ENCODE measurements at places on chromosomes 1 and 21.

DNA sequence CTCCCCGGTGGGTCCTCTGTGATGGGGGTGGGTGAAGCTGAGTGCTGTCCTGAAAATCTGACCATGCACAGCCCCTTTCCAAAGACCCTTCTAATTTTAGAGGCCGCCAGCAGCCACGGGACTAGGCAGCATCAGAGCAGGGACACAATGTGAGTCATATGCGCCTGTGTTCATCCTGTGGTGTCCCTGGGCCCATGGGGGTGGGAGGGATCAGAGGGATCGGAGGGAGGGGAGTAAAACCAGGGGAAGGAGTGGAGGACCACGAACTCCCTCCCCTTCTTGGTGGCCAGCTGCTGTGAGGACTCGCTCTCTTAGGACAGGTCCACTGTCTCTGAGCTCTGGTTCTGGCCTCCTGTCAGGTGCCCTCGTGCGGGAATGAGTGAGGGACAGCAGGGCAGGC is 61.5 kb downstream of the ADARB1 start:
- no peak for DNase-seq

- no peak for DNase-seq
Observed at GRCh38 chr21:39029900-39030884, 153.1 kb downstream of the PSMG1 start.

- DNase-seq: peak; percentile 56
Observed at GRCh38 chr1:153057375-153057774, at the start of gene SPRR2A. Gene SPRR2A (minus strand): TSS chr1:153057512. CDS start chr1:153056735, 777 bp downstream.

DNA sequence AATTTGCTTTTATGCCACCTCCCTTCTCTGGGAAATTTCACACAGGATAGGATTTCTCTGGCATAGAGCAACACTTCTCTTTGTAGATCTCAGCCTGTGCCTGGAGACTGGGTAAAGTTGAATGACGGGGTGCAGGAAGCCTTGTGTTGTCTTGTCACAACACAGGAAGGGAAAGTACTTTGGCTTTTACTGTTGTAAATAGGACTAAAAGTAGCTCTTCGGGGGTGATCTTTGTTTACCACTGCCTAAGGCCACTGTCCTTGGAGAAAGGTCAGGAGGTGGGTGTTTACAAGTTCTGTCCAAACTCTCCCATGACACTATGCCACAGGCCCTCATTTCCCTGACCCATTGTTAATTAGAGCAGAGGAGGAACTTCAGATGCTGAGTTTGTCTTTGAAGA is 139.7 kb downstream of the FGGY start:
- DNase-seq: no peak

DNA sequence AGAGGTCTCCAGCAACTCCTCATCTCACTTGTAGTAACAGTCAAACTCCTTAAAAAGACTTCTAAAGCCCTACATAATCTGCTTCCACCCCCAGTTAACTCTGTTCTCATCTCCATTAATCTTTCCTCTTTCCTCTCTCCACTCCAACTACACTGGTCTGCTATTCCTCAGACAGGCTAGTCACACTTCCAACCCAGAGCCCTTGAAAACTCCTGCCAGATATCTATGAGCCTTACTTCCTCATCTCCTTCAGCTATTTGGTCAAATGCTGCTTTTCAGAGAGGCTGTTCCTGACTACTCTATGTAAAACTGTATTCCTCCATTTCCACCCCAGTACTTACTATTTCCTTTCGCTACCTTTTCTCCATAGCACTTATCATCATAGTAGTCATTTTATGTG is 24.4 kb downstream of the PCP4L1 start:
- DNase-seq: no peak

DNA sequence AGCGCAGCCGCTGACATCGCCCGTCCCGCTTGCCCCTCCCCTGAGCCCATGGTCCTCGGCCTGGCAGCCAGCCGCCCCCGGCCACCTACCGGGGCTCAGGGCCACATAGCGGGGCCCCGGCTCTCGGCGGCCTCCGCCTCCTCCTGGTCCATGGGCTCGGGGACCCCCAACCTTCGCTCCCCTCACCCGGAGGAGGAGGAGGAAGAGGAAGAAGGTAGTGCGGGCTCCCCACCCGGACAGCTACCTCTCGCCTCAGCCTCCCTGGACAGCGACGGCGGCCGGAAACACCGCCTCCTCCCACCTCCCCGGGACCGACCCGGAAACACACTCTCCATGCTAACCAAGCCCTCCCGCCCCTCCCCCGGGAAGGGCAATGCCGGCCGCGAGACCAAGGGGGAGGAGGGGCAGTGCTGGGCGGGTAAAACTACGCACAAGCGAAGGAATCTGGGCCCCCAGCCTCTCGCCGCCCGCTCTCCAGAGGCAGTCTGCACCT is at the start of gene KIAA0319L:
TSS of gene KIAA0319L (minus strand) at position 286 of the 493 bp plus-strand sequence. CDS start 2,912 bp downstream, outside the sequence.
- DNase-seq: peak; percentile 80

- DNase-seq: peak; percentile 40
Observed at GRCh38 chr1:243416495-243416894, 160.7 kb downstream of the SDCCAG8 start.

- DNase-seq: no peak
Observed at GRCh38 chr1:50430010-50430405, 6.8 kb upstream of the DMRTA2 start.

DNA sequence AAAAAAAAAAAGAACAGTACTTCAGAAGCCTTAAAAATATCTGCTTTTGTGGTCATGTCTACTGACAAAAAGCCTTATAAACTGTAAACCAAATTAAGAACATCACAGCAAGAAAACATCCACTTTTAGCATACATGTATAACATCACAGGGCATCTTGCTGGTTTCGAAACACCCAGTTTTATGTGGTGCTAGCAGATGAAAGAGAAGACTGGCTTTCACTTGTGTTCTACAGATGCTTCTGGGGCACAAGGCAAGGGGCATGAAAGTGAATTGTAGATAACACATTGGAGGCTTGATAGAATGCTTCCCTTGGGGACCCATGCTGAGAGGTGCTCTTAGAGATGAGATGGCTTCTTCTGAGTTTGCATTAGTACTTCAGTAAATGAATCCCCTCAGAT is 543.7 kb upstream of the PKN2 start:
- peak; percentile 64 for DNase-seq

DNA sequence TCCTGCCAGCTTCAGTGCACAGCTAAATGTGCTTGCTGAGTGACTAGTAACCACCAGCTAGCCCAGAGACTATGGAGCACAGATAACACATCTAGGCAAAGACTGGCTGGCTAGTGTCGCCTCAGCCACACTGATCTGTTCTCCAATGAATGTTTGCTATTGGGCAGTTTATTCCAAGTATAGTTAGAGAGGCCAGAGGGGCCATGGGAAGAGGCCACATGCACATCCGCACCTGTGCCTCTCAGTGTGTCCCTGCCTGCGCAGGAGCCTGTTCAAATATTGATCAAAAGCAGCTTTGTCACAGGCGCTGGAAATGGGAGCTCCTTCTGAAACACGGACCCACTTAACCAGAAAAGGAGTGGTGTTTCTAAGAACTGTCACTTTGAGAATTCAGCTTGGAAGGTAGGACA is 51.3 kb upstream of the ATP1A1 start:
- DNase-seq: no peak
